ENCODE measurements at places on chromosomes 3 and 15. TPM values are rescaled to one million over a fixed set of nuclear protein-coding genes. Genes with fewer than 3 reads are reported as not detected.
A peak's percentile ranks its signal among the peaks of the same experiment; 100 is the strongest.

Gene TGM5
- not detected for total RNA-seq

Gene SERPINI1
- total RNA-seq: 5.1 TPM

Gene CHRNA5
- 4.4 TPM for total RNA-seq

GRCh38 chr3:95044101-95044500 lies 981.2 kb downstream of the NSUN3 start:
- no peak for DNase-seq

- DNase-seq: no peak
Measured at GRCh38 chr3:57627976-57628375, 30.8 kb upstream of the ARF4 start.

GRCh38 chr15:66489179-66489791 lies 8.3 kb downstream of the SNAPC5 start:
- DNase-seq: no peak

DNA sequence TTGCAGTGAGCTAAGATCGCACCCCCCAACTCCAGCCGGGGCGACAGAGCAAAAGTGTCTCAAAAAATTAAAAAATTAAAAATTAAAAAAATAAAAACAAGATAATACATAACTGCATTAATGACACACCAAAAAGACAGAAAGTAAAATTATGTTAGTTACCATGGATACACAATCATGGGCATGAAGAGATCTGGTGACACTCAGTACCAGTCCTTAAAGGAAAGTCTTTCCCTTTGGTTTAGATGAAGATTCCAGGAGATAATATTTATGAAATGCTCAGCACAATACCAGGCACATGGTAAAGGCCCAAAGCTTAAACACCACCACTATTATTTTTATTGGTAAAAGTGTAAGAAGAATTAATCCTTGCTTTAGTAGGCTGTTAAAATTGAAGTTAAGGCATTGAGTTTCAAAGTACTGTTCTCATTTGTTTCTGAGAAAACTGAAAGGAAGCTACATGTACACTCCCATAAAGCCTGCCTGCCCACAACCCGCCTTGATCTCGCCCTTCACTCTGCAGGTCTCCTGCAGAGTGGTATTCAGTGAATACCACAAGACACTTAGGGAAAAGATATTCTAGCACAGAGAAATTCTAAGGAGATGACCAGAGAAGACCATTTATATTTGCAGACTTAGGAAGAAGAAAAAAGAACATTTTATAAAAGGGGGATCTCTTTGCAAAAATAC lies 52.3 kb downstream of the SUCLG2 start:
- no peak for DNase-seq

DNA sequence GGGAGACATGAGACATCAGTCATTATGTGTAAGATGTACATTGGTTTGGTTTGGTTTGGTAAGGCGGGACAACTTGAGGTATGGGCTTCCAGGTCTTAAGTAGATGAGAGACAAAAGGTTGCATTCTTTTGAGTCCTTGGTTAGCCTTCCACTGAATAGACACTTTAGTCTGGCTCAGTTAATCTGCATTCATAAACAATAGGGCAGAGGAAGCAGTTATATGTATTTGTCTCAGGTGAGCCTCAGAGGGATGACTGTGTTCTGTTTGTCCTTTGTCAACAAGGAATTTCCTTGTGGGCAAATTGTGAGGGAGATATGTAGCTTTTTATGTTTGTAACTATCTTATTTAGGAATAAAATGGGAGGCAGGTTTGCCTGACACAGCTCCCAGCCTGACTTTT lies 50.4 kb downstream of the TCF12 start:
- no peak for DNase-seq

GRCh38 chr3:187263270-187263669 lies 28.3 kb downstream of the MASP1 start:
- DNase-seq: no peak

DNA sequence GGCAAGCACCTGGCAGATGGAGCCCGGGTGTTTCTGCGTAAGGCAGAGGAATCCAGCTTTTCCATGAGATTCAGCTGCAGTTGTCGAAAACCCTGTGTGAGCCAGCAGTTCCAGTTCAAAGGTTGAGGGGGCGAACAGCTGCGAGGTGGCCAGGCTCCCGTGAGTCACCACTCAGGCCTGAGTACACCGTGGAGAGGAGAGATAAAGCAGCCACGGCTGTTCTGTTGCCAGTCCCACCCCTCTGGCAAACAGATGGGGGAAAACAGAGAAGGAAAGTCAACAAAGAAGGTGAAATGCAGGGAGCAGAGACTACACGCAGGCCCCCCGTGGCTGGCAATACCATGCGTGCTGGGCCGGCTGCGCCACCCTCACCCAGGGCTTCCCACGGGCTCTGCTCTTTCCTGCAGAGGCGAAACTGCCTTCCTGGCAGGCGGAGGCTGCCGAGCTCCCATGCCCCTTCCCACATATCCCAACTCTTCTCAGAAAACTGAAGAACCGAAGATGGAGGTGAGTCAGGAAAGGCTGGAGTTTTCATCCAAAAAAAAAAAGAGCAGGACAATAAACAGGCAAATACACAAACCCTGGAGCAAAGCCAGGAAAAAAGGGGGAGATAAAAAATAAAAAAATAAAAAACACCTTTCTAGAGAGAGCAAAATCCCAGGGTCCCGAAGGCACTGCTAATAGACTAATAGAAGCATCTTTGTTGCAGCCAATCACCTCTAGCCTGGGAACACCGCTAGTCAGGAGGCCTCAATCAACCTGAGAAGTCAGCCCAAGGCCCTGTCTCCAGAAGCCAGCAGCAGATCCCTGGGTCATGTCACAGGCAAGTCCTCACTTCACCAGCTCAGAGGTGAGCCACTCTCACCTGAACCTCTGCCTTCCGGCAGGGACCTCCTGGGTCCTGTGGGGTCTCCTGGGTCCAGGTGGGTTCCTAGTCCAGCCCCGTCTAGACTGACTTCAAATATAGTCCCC lies 37.7 kb downstream of the FAM174B start:
- peak; percentile 79 for DNase-seq

GRCh38 chr3:194607592-194608389 lies 25.4 kb downstream of the TMEM44 start:
- no peak for DNase-seq

DNA sequence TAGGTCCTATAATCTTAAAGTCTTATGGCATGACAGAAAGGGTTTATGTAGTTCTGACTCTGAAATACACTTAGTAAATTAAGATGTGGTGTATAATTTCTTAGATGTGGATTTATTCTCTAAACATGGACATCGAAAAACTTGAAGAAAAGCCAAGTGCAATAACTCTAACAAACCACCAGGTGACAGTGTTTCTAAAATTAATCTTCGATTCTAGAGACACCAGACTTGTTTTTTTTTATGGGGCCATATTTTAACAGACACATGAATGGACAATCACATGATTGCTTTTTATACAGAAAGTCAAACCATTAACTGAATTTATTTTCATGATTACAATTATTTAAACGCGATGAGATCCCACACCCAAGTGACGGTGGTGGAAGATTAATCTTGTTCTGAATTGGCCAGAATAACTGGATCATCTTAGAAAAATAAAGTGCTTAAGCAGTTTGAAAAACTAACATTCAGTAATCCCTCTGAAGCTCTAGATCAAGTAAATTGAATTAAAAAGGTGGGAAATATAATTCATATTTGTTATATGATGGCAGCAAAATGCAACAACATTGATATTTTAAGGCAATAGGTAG lies 305.1 kb downstream of the LSAMP start:
- no peak for DNase-seq

DNA sequence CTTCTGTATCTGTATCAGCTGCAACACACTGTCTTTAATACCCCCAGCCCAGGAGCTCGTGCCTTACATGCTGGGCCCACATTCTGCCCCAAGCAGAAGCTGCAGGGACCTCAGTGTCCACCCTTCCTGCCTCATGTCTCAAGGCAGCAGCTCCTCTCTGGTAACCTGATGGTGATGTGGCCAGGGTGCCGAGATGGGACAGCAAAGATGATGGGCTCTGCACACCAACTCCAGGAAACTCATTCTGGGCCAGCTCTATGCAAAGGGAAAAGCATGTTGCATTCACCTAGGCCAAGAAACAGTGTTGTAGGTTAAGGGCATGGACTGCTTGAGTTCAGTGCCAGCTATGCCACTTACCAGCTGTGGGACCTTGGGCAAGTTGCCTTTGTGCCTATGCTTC lies 79.5 kb upstream of the PRR23C start:
- no peak for DNase-seq

- no peak for DNase-seq
Measured at GRCh38 chr3:21274079-21274571, 476.9 kb downstream of the ZNF385D start.

GRCh38 chr3:41173926-41174885 lies 25.1 kb upstream of the CTNNB1 start:
- DNase-seq: no peak

DNA sequence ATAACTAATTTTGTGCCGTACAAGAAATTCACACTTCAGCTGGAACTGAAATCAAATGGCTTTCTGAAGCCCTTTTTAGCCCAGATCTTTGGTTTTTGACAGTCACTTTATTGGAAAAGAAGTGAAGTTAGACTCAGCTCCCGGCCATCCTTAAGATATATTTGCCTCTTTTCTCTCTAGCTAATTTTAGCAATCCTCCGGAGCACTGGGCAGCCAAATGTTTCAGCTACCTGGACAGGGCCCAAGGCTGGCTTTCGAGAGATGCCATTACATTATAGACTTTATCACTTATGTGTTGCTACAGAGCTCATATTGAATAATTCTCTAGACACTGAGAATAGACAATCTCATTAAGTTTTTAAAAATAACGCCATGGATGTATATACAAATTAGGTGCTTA lies 28.5 kb upstream of the RPL39L start:
- peak; percentile 59 for DNase-seq
